ENCODE measurements at places on chromosomes 12 and 14.
A peak's percentile ranks its signal among the peaks of the same experiment; 100 is the strongest.

GRCh38 chr12:101491329-101491728, 16.2 kb downstream of the SPIC start:
- no peak for DNase-seq

GRCh38 chr14:35044939-35045797, 904 bp upstream of the FAM177A1 start:
- peak; percentile 14 for DNase-seq

DNA sequence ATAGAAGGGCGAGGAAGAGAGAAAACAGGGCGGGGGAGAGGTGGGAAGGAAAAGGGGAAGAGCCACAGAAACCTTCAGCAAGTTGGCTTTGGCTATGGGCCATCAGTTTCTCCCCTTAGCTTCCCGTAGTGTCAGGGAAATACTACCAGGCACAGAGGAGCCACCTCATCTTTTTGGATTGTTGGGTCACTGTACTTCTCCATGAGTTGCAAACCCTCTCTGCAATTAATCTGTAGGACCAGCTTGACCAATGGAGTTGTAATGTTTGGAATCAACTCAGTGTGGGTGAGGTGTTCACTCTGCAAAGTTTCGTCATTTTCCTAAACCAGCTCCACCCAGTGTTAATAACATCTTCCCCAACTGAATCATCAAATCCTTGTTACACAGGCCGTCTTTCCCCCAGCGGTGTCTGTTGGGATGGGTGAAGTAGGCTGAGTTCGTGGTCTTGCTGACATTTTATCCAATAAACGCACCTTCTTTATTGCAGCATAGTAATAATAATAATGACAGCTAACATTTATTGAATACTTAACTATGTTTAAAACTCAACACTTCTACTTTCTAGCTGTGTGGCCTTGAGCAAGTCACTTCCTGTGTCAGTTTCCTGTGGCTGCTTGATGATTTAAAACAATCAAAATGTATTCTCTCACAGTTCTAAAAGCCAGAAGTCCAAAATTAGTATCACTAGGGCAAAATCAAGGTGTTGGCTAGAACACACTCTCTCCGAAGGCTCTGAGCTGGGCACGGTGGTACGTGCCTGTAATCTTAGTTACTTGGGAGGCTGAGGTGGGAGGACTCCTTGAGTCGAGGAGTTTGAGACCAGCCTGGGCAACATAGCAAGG, 8.1 kb upstream of the GLTP start:
- peak; percentile 89 for DNase-seq

DNA sequence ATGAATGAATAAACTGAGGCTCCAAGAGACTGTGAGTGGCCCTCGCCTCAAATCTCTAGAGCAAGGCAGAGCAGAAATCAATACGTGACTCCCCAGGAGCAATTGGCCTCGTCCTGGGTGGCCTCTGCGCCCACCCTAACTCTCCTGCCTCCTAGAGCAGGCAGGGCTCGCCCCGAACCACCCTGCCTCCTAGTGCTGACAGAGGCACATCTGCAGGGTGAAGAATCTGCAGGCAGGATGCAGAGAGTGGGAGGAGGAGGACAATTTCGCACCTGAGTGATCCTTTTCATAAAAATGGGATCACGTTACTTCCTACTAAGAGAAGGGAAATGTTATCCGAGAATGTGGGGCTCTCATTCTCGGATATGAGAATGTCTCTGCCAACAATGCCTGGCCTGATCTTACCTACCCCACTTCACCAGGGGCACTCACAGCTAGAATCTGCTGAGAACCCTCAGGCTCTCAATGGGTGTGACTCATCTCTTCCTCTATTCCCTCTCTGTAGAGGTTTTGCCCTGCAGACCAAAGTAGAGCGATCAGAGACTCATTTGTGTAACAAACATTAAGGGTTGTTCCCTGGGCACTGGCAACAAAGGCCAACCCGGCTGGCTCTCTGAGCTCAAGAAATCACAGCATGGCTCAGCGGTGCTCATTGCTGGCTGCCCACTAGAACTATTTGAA, 61.7 kb upstream of the BCL2L14 start:
- DNase-seq: peak; percentile 55
